ENCODE measurements at places on chromosomes 16 and 17.

DNA sequence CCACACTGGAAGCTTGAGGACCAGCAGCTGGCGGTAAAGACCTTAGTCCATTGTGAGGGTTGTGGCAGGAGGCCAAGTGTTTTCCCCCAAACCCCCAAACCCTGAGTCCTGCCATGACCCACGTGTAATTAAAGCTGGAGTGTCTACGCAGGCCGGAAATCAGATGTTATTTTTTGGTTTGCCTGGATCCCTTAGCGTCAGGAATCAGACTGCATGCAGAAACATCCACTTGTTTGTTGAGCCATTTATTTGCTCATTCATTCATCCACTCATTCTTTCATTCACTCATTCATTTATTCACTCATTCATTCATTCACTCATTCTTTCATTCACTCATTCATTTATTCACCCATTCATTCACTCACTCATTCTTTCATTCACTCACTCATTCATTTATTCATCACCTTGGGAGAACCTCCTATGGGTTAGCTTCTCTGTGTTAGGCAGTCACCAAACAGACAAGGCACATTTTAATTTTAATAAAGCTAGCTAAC, 313.1 kb downstream of the MAF start:
- no peak for DNase-seq

DNA sequence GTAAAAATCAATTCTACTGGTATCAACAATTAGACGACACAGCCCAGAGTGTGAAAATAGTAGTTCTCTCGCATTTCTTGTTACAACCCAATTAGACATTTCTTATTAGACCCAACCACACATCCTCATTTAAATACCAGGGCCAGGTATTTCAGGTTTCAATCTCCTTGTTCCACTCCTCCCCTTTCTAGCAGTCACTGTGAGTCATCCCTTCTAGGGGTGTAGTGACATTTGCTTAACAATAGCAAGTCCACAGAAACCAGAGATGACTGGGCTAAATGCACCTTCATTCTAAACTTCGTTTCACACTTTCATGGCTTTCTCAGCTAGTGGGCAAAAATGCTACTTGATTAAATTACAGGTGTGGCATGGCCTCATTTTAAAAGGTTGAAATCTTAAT, 116.9 kb upstream of the CACNG3 start:
- no peak for DNase-seq

DNA sequence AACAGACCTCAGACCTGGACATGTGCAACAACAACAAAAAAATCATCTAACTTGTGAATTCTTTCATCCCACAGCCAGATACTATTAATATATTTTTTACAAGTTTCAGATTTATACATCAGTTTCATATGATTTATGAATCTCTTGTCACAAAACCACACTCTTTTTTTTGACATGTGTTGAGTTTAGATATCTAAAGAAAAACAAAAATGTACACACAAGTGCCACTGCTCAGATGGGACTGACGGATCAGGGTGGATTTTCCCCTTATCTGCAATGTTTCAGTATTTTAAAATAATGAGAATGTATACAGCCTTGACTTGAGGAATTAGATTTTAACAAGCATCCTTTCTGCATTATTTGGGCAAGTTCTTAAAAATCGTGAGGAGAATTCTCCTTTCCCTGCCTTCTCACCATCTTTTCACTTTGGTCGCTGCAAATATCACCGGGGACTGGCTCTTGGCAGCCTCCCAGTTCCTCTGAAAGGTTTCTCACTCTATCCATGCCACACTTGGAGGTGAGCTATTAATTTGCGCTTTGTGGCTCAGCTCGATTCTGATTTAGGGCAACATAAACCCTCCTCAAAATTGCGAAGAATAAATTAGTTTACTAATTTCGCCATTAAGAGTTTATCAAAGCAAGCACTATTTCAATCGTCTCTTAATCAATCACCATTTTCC, 225.7 kb downstream of the XYLT1 start:
- no peak for DNase-seq

DNA sequence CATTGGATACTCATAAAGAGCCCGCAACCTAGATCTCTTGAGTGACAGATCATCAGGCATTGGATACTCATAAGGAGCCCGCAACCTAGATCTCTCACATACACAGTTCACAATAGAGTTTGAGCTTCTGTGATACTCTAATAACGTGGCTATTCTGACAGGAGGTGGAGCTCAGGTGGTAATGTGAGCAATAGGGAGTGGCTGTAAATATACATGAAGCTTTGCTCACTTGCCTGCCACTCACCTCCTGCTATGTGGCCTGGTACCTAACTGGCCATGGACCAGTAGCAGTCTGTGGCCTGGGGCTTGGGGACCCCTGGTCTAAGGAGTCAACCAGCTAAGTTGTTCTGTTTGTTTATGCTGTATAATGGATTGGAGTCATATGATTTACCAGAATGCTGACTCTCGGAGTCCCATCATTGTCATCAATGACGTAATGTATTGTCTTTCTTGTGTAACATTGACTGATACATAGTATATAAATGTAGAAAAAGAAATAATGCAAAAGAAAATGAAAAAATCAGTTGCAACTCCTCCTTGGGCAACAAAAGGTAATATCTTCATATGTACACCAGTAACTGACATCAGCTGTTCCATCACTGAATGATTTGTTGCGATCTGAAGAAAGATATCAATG, 17.5 kb downstream of the ABCA9 start:
- no peak for DNase-seq

DNA sequence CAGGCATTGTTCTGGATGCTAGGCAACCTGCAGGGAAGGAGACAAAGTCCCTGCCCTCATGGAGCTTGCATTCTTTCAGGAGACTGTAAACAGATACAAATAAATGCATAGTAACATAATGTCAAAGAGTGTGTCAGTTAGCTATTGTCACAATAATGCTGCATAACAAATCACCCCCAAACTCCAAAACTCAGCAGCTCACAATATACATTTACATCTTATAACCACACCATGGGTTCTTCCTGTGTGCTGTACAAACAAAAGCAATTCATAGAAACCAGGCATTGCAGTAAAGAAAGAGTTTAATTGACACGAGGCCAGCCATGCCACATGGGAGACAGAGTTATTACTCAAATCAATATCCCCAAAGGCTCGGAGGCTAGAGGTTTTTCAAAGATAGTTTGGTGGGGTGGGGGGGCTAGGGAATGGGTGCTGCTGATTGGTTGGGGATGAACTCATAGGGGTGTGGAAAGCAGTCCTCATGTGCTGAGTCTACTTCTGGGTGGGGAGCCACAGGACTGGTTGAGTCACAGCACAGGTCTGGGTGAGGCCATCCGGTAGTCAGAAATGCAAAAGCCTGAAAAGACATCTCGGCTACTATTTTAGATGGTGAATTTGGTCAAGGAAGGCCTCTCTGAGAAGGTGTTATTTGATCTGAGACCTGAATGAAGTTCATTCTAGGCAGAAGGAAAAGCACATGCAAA, 79.0 kb downstream of the GPRC5B start:
- DNase-seq = no peak
